ENCODE measurements at places on chromosomes 5 and 9.

DNA sequence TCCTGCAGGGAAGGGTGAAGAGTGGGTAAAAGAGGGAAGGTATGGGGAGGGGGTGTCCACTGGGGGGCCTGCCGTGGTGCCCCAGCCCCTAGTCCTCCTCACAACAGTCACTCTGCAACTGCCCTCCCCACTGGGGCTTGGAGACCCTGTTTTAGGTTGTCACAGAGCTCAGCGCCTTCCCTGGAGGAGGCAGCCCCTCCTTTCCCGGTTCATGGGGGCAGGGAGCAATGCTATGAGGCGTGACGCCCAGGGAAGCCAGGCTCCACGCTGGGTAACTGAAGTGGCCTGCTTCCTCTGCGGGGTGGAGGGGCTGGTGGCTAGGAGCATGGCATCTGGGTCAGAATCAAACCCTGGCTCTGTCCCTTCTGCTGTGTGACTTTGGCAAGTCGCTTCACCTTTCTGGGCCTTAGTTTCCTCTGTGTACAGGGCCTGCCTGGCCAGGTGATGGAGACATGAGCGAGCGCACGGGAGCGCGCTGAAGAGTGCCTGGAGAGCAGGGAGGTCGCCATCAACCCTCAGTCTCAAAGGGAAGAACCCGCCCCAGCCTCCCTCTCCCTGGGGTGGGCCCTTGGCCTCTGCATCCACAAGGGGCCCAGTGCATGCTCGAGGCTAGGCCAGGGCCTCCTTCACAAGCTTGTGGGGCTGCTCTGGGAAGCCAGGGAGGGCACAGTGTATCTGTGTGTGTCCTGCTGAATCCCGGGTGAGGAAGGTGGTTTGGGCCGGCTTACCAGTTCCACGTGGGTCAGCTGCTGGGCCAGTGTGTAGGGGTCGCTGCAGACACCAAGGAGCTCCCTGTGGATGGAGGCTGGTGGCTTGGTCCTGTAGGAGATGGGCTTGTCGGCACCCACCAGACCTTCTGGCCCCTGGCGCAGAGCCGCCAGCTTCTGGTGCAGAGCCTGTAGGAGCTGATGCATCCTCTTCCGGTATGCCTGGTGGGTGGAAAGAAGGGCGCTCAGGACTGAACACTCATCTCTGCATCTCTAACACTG, 56.4 kb upstream of the RNF130 start:
- DNase-seq, result no peak

DNA sequence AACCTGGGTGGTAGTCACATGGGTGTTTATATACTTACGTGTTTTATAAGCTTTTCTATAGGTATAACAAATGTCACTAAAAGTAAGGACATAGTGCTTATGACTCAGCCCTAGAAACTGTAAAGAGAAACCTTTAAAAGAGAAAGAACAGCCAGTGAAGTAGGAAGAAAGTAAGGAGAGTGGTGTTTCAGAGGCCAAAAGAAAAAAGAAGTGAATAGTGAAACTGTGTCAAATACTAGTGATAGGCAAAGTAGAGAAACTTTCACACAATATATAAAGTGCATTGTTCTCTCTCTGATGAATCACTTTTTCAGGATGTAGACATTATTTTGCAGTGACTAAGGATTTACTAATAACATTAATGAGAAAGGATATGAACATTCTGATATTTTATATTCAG, 74.2 kb upstream of the SUSD1 start:
- DNase-seq, result no peak

- DNase-seq, result no peak
Measured at GRCh38 chr5:989961-990530, 18.6 kb upstream of the NKD2 start.

GRCh38 chr5:115584501-115584900, 17.8 kb downstream of the TICAM2 start:
- DNase-seq, result no peak

DNA sequence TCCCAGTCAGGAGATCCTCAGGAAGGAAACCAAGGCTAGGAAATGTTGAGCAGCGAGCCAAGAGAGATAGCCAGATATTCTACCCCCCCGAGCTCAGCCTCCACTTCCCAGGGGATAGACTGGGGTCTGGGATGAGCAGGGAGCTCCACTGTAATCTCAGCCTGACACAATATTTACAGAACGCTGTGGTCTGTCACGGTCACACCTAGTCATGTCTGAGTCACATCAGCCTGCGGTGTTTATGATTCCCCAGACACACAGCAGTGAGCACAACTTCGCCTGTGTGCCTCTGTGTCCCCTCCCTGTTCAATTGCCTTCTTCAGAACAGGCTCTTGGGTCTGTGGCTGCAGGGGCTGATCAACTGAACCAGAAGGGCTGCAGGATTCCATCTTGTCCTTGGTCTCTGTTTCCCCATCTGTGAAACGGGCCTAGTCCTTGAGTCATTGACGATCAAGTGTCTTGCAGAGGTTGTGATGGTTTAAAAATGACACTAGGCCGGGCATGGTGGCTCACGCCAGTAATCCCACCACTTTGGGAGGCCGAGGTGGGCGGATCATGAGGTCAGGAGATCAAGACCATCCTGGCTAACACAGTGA, 8.6 kb upstream of the PRRX2 start:
- DNase-seq, result no peak

- DNase-seq, result no peak
Measured at GRCh38 chr9:71549023-71549422, 219.3 kb downstream of the CEMIP2 start.

DNA sequence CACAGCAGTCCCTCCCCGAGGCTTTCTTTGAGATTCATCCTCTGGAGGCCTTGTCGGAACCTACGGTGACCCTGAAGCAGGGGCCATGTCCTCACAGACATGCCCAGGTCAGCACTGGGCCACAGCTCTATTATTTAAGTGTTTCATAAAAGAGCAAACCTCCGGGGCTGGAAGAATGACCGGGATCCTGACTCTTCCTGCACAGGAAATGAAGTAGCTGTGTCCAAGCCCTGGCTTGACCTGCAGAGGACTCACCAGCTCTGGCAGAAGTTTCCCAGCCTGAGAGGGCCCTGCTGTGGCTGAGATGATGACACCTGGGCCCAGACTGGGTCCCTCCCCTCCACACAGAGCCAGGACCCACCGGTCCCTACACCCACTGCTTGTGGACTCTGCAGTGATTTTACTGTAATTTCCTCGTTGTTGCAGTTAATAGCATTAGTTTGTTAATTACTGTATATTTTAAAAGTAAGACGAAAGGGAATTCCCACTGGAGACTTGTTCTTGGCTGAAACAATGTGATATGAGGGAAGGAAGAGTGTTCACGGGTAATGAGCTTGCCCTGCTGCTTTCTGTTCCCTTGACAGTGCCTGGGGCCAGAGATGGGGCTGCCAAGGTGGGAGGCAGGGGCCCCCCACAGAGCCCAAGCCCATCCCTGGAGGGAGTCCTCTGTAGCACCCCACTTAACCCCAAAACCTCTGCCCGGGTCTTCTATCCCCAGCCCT, 72.2 kb downstream of the PCDH1 start:
- DNase-seq, result no peak

- no peak for DNase-seq
Measured at GRCh38 chr5:82692826-82693225, 384.4 kb downstream of the TMEM167A start.

GRCh38 chr9:78622126-78622525, 325.2 kb downstream of the PSAT1 start:
- DNase-seq, result no peak

- no peak for DNase-seq
Measured at GRCh38 chr9:97856857-97857605, 4.0 kb downstream of the FOXE1 start.

DNA sequence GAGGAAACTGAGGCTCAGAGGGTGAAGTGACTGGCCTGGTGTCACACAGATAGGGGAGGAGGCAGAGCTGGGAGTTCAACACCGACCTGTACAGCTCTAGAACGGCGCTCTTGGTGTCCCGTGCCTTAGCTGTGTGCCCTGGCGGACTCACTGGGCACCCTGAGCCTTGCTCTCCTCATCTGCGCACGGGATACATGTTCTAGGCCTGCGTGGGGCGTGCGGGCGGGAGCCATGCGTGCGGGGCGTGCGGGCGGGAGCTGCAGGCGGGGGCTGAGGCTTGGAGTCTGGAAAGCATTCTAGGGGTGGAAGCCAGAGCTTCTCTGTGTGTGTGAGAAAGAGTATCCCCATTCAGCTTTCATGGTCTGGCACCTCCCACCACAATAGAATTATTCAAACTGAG, 165.3 kb downstream of the GAPVD1 start:
- DNase-seq, result no peak

- no peak for DNase-seq
Measured at GRCh38 chr9:127773272-127773671, 5.2 kb downstream of the SH2D3C start.

GRCh38 chr5:9834871-9835770, 205.0 kb upstream of the TAS2R1 start:
- no peak for DNase-seq

GRCh38 chr5:72857396-72857795, 40.9 kb downstream of the TNPO1 start:
- DNase-seq, result no peak

- no peak for DNase-seq
Measured at GRCh38 chr5:141716468-141716867, 34.4 kb upstream of the ARAP3 start.

- no peak for DNase-seq
Measured at GRCh38 chr9:123081824-123082223, 48.4 kb downstream of the GPR21 start.

- DNase-seq, result no peak
Measured at GRCh38 chr9:133783331-133783731, 45.2 kb upstream of the SARDH start.

GRCh38 chr5:112492291-112492690, 73.2 kb upstream of the EPB41L4A start:
- no peak for DNase-seq

DNA sequence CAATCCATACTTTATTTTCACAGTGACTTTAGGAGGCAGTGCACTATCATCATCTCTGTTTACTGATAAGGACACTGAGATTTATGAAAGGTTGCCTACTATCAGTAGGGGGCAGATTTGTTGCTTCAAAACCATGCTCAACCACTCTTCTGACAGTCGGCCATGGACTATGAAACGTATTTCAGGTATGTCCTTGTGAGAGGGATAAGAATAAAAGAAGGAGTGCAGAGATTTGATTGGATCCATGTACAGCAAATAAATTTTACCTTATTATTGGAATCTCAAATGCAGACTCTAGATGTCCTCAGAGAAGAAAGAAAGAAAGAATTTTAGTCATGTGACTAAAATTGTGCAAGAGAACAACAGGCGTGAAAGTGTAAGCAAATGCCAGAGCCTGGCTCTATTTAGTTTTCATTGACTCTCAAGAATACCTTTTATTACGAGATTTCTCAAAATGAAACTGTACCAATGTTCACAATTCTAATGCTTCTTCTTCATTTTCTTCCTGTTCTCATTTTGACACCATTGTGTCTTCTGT, 296.6 kb upstream of the RASA1 start:
- no peak for DNase-seq

Data from T-helper 2 cell treated with Interferon-gamma antibody and Interleukin-4, amounts not matched to agents 5 μg/mL and 100 μg/mL, for 36 hours (primary cell).